Esophagus muscularis mucosa (tissue), 4 donors: ENCODE measurements at places on chromosomes 4 and X. TPM values are rescaled to one million over a fixed set of nuclear protein-coding genes. Genes with fewer than 3 reads are reported as not detected.
A peak's percentile ranks its signal among the peaks of the same experiment; 100 is the strongest.

DNA sequence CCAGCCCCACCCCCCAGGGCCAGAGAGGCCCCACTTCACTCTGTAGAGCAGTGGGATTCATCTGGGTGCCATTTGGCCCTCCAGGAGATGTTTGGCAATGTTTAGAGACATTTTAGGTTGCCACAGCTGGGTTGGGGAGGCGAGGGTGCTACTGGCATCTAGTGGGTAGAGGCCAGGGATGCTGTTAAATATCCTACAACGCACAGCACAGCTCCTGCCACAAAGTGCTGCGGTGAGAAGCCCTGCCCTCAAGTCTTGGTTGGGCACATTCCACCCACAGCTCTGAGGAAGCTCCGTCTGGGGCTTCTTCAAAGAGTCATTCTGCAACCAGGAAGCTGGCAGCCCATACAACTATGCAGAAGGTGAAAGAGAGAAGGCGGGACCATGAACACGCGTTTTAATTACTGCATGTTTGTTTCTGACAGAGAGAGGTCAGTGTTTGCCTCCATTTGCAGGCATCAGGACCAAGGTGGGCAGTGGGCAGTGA lies 48.1 kb upstream of the FAM9C start:
- DNase-seq: no peak
- H3K27ac ChIP-seq: no peak overlapping the region
- H3K4me1 ChIP-seq: peaks cover 20% of the 10 kb centered on the region

DNA sequence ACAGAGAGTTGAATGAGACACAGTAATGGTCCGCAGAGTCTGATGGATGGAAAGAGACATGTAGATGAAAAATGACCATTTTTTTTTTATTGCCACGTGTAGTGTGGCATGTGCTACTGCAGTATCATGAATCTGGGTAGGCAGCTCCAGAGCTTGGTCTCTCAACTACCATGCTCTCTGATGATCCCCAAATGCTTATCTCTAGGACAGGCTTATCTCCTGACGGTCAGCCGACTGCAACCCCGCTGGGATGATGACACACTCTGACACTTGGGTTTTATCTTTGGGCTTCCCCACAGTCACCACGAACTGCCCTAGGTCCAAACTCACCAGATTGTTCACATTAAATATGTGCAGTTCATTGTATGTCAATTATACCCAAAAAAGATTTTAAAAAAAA lies 239.7 kb downstream of the QDPR start:
- H3K4me1 ChIP-seq: no peaks in the 10 kb centered on the region
- DNase-seq: no peak
- H3K27ac ChIP-seq: no peak overlapping the region
- H3K27me3 ChIP-seq: no peaks in the 10 kb centered on the region

MAGEC3 gene
- not detected for total RNA-seq

DNA sequence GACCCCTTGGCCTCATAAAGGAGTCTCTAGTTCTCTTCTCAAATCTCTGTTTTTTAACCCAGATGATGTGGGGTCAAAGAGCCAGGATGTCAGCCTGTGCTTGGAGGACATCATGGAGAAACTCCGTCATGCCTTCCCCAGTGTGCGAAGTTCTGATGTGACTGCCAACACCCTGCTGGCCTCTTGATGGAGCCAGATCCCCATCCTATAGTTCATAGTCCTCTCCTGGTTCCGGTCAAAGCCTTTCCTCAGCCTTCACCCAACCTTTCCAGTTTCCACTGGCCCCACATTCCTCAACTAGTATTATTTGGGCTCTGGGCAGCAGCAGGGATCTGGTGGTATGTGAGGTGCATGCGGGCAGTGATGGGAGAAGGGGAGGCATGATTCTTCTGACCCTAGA lies 30.7 kb downstream of the TAF7L start:
- no peak overlapping the region for H3K27ac ChIP-seq
- no peaks in the 10 kb centered on the region for H3K27me3 ChIP-seq
- H3K36me3 ChIP-seq: no peaks in the 10 kb centered on the region
- no peaks in the 10 kb centered on the region for H3K4me1 ChIP-seq
- H3K4me3 ChIP-seq: no peak overlapping the region

RBPJ gene
- 49.7 TPM for total RNA-seq

DNA sequence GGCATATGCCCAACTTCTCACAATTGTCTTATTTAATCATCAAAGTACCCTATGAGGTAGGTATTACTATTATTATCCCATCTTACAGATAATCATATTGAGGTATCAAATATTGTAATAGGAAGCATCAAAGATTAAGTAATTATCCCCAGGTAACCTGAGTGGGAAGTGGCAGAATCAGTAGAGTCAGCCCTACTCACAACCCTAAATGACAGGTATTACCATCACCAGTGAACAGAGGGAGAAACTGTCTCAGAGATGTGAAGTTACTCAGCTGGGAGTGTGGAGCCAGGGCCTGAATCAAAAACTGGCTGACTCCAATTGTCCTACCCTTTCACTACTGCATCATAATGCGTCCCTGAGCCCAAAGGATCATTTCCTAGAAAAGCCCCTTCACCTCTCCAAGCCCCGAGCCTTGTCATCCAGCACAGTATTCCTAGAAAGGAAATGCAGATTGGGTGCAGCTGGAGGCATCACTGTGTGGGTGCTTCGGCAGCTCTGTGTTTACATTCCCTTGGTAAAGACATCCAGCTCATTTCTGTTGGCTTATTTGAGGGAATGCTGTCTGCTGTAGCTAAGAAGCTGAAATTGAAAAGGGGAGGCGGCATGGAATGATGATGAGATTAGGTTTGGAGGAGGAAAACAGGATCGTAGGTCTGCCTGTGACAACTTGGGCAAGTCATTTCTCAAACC lies 72.8 kb downstream of the DHX15 start:
- no peak for DNase-seq
- H3K4me1 ChIP-seq: peaks cover 24% of the 10 kb centered on the region
- H3K27ac ChIP-seq: no peak overlapping the region

GRCh38 chr4:143728166-143728565 lies 27.7 kb upstream of the FREM3 start:
- no peak overlapping the region for H3K27ac ChIP-seq
- no peaks in the 10 kb centered on the region for H3K27me3 ChIP-seq
- H3K4me1 ChIP-seq: no peaks in the 10 kb centered on the region

DNA sequence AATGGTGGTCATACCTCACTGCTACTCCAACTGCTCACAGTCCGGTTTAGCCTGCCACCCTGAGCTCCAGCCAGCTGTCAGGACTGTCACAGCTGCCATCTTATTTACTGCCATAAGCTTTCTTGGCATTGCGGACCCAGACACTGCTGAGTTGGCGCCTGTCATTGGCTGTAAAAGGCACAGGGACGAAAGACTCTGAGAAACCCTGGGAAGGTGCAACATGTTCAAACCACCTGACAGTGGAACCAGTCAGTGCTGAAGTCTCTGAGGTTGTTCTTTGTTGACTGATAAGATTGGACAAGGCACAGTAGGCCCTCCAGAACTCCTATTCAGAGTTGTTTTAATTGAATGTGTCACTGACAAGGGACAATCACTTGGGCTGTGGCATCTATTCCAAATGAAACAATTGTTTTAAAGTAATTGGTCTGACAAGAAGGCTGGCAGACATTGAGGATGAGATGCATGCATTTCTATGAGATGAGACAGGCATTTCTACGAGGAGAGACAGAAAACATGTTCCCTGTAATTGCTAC lies 927.8 kb downstream of the STPG2 start:
- no peak overlapping the region for H3K27ac ChIP-seq
- no peaks in the 10 kb centered on the region for H3K4me1 ChIP-seq
- no peaks in the 10 kb centered on the region for H3K27me3 ChIP-seq

- DNase-seq: peak; percentile 90
- peak overlapping the region; percentile 89 for H3K4me3 ChIP-seq
- no peaks in the 10 kb centered on the region for H3K27me3 ChIP-seq
- H3K4me1 ChIP-seq: peaks cover 27% of the 10 kb centered on the region
Measured at GRCh38 chr4:37825968-37826294, 555 bp upstream of the PGM2 start.

DNA sequence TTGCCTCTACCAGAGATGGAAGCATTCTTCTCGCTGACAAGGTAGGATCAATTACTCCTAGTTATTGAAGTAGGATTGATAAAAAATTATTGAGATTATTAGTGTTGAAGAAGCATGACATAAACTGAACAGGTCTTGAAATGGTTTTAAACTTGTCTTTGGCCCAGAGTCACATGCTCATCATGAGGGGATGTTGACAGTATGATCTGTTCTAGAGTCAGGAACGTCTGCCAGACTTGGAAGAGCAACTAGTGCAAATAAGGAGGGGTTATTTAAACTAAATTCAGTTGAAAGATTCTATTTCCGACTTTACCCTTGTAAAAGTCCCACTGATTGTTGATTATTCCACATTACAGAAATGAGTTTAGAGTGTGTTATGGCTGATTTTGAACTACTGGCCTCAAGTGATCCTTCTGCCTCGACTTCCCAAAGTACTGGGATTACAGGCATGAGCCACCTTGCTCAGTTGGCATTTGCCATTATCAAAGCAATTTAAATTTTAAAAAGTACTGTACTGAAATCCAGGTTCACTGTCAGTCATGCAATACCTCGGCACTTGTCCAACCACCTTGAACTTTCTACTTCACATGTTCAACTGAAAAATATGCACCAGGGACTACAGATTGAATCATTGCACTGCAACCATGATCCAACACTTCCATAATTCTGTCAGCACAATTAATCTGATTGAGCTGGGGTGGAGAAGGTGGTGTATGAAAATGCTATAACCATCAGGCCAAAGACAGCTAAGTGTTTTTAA lies 19.7 kb downstream of the FABP2 start:
- H3K4me1 ChIP-seq: peaks cover 27% of the 10 kb centered on the region
- H3K27ac ChIP-seq: no peak overlapping the region
- no peak overlapping the region for H3K4me3 ChIP-seq
- DNase-seq: no peak
- no peaks in the 10 kb centered on the region for H3K27me3 ChIP-seq

HELT gene
- total RNA-seq: not detected

- peaks cover 23% of the 10 kb centered on the region for H3K4me1 ChIP-seq
- H3K27me3 ChIP-seq: no peaks in the 10 kb centered on the region
- H3K27ac ChIP-seq: peak overlapping the region; percentile 81
- no peak overlapping the region for H3K4me3 ChIP-seq
Measured at GRCh38 chr4:7777871-7778509, 161.7 kb downstream of the AFAP1 start.

DNA sequence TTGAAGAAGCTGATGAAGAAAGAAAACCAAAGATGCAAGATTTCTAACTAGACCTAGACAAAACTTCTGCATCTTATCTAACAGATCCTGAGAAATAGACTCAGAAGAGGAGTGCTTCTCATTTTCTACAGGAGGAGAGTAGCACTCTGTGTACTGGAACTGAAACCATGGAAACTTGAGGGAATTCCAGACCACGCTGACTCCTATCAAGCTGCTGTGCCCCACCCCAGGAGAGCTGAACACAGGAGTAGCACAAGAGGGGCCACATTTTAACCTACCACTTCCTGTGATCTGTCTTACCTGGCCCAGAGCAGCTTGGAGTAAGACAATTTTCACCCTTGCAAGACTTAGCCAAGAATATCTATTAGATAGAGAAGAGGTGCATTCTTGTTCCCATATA lies 248.9 kb downstream of the SCFD2 start:
- H3K36me3 ChIP-seq: no peaks in the 10 kb centered on the region
- H3K27me3 ChIP-seq: no peaks in the 10 kb centered on the region
- no peak overlapping the region for H3K27ac ChIP-seq
- DNase-seq: no peak

CLCN4 gene
- 1.8 TPM for total RNA-seq

- no peaks in the 10 kb centered on the region for H3K27me3 ChIP-seq
- peaks cover 25% of the 10 kb centered on the region for H3K4me1 ChIP-seq
- H3K4me3 ChIP-seq: no peak overlapping the region
- no peak for DNase-seq
- H3K36me3 ChIP-seq: no peaks in the 10 kb centered on the region
Measured at GRCh38 chr4:16667464-16667863, 231.0 kb downstream of the LDB2 start.

PRKG2 gene
- total RNA-seq: 9.1 TPM

DNA sequence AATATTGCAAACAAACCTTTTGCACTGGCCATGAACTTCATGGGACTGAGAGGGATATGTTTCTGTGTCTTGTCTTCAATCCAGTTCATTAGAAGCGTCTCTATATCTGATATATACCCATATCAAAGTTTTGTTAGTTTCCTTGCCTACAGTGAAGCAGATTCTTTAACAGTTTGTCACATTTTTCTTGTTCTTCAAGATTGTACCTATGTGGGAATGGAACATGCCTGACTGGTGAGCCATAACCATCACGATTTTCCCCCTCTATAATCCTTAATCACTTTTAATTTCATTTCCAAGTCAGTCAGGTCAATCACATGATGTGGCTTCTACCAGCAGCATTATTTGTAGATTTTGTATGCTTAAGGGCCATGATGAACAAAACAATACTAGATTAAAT lies 197.1 kb upstream of the PDE5A start:
- H3K4me3 ChIP-seq: no peak overlapping the region
- no peaks in the 10 kb centered on the region for H3K27me3 ChIP-seq
- no peak overlapping the region for H3K27ac ChIP-seq

- no peaks in the 10 kb centered on the region for H3K27me3 ChIP-seq
- no peaks in the 10 kb centered on the region for H3K4me1 ChIP-seq
- no peaks in the 10 kb centered on the region for H3K36me3 ChIP-seq
- H3K27ac ChIP-seq: no peak overlapping the region
Measured at GRCh38 chr4:129970801-129971200, 874.8 kb downstream of the C4orf33 start.

- H3K27me3 ChIP-seq: no peaks in the 10 kb centered on the region
- DNase-seq: no peak
- no peak overlapping the region for H3K4me3 ChIP-seq
- H3K4me1 ChIP-seq: no peaks in the 10 kb centered on the region
Measured at GRCh38 chr4:170591076-170591475, 501.3 kb upstream of the AADAT start.

- H3K4me1 ChIP-seq: peaks cover 5% of the 10 kb centered on the region
- H3K4me3 ChIP-seq: no peak overlapping the region
- no peaks in the 10 kb centered on the region for H3K36me3 ChIP-seq
- no peak for DNase-seq
Measured at GRCh38 chrX:39896951-39897740, 200.6 kb downstream of the BCOR start.
